ENCODE measurements at places on chromosomes 12 and 14.

- DNase-seq, result no peak
Measured at GRCh38 chr12:95380997-95381786, 92.8 kb upstream of the METAP2 start.

DNA sequence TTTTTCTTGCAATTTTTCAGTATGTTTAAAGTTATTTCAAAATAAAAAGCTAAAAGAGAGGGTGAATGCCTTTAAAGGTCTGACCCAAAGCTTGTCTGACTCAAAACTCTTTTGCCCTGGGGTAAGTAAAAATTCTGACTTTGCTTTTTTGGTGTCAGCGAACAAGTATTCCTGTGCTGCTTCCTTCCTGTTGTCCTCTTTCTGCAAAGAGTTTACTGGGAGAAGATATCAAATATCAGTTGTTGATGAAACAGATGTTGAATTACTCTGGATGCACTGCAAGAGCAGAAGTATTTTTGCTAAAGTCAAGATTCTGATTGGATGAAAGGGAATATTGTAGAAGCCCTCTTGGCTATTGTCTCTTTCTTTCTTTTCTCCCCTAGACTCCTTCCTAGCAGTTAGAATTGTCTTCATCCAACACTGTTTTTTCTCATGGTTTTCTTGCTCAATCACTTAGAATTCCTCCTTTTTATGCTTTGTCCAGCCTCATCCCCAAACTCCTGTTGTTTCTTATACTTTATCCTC is 62.0 kb downstream of the DACT1 start:
- DNase-seq, result no peak

DNA sequence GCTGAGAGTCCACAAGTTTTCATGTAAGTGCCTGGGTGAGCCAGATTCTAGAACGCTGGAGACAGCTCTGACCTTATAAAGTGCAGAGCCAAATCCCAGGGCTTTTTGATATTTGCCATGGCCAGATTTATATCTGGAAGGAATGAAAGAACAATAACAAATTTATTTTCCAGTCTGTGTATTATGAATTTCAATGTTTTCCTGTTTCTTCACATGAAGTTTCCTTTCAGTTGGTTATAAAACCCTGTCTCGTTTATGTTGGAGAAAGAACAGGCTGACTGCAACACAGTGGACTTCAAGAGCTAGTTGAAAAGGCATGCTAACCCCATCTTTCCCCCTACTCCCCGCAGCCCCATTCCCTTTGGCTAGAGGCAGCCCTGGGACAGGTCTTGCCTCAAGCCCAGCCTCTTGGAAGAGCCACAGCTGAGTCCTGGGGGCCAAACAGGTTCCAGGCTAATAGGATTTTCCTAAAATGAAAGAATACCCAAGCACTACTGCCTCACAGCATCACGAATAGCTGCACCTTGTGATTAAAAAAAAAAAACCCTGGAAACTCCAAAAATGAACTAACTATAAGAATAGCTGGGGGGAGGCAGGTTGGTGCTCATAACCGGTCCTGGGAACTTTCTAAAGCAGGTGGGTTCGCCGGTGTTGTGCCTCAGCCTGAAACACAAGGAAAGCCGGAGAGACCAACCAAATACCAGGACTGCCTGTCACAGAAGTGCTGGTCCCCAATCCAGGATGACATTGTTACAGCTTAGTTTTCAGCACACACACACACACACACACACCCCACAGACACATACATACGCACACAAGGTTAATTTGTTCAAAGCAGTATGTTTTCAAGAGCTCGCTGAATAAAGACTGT is 1.5 kb downstream of the FBLN5 start:
- no peak for DNase-seq

DNA sequence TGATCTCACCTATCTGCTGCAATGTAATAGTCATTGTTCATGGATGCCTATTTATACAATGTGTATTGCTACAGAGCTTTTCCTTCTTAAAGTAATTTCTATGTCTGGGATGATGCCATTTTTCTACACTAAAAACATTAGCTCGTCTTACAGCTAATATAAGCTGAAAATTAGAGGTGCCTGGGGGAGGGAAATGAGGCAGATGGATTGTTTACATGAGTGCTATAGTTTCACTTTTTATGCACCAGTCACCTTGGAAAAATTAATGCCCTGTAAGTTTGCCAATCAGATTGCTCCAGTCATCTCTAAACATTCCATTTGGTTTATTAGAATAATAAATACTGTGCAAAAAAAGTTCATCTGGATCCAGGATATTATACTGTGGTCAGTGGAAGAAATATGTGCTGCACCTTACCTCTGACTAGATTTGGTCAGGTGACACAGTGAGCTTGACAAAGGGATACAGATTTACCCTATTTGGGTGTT is 436.2 kb downstream of the RAD51B start:
- DNase-seq, result no peak
